ENCODE measurements at places on chromosomes 7 and 10. TPM values are rescaled to one million over a fixed set of nuclear protein-coding genes. Genes with fewer than 3 reads are reported as not detected.

The ANKRD30A gene
- total RNA-seq = not detected

The DNAH11 gene
- 2.7 TPM for total RNA-seq

The RBP3 gene
- not detected for total RNA-seq

The SPDYE2 gene
- total RNA-seq = not detected

The FGL2 gene
- total RNA-seq = 39.3 TPM

The WNT2 gene
- 9.9 TPM for total RNA-seq

The IFIT5 gene
- 30.7 TPM for total RNA-seq

The KIAA1217 gene
- total RNA-seq = 12.5 TPM

The UPK3BL2 gene
- total RNA-seq = not detected

The LRIT1 gene
- total RNA-seq = not detected

The RAPGEF5 gene
- 4.2 TPM for total RNA-seq

The DIP2C gene
- 16.1 TPM for total RNA-seq

The ERVW-1 gene
- not detected for total RNA-seq

The AZGP1 gene
- total RNA-seq = not detected

The CFAP46 gene
- 0.09 TPM for total RNA-seq

The NPY gene
- total RNA-seq = not detected

The TUBAL3 gene
- total RNA-seq = not detected

The TCERG1L gene
- total RNA-seq = not detected

The HECTD2 gene
- total RNA-seq = 10.9 TPM

The TFPI2 gene
- 97.3 TPM for total RNA-seq

The CDK6 gene
- 11.6 TPM for total RNA-seq

The ZNRF2 gene
- total RNA-seq = 5.8 TPM

The MACC1 gene
- total RNA-seq = 0.18 TPM

The NPC1L1 gene
- not detected for total RNA-seq

The SH2D4B gene
- total RNA-seq = not detected

The C10orf67 gene
- not detected for total RNA-seq

The SLC16A9 gene
- 0.25 TPM for total RNA-seq

The POMZP3 gene
- total RNA-seq = 7.7 TPM
